Stimulated activated CD4-positive, alpha-beta T cell treated with anti-CD3 and anti-CD28 coated beads, Interleukin-2, amount 100 ng/mL, for 24 hours (primary cell): ENCODE measurements at places on chromosomes 13 and 19.

GRCh38 chr13:98366959-98367358, 189.9 kb upstream of the RNF113B start:
- DNase-seq: no peak

- no peak for DNase-seq
Observed at GRCh38 chr13:102589301-102589822, 7.4 kb upstream of the TPP2 start.

DNA sequence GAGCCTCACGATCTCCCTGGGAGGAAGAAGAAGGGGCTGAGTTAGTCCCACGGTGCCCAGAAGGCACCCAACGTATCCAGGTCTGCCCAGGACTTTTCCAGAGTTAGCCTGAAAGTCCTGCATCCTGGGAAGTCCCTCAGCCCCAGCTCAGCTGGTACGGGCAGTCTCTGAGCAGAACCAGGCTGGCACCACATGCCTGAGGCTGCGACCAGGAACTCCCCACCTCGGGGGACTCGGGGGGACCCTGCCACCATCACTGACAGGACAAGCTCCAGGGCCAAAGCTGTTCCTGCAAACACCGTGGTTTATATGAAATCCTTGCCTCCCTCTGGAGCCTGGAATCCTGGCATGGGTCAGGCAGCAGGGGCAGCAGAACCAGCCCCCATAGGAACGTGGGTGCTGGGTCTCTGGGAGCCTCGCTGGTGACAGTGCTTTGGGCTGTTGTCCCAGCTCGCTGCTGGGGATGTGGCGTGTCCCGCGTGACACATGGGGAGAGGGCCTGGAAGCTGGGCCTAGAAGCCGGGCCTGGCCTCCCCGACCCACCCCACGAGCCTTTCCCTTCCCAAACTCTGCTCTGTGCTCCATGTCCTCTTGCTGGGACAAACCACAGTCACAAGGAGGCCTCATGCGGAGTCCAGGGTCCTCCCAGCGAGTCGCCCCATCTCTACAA, 55.5 kb downstream of the GNG7 start:
- DNase-seq: no peak

GRCh38 chr19:2289714-2290435, 7.9 kb upstream of the PEAK3 start:
- peak; percentile 58 for DNase-seq

- DNase-seq: no peak
Observed at GRCh38 chr19:2805261-2805900, 14.3 kb upstream of the ZNF554 start.

DNA sequence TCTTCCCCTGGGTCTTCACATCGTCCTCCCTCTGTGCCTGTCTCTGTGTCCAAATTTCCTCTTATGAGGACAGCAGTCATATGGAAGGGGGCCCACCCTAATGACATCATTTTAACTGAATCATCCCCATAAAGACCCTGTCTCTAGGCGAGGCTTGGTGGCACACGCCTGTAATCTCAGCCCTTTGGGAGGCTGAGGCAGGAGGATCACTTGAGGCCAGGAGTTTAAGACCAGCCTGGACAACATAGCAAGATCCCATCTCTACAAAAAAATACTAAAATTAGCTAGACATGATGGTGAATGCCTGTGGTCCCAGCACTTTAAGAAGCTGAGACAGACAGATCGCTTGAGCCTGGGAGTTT, 4.8 kb downstream of the MYO9B start:
- DNase-seq: no peak

DNA sequence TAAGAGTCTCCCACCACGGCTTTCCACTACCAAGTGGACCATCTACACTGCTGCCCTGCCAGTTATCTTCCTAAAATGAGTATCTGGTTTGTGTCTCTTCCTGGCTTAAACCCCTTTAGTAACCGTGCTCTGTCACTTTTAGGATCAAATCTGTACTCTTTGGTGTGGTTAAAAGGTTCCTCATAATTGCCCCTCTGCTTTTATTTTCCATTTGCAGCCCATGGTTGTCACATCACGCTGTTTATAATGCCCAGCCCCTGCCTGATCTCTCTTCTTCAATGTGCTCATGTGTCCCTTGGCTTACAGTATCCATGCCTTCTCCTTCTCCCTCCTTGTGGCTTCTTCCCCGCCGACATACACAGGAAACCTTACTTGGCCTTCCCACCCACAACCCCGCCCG, 100.1 kb downstream of the DGKH start:
- no peak for DNase-seq

GRCh38 chr19:3440082-3440481, 40.2 kb downstream of the SMIM24 start:
- DNase-seq: peak; percentile 68

DNA sequence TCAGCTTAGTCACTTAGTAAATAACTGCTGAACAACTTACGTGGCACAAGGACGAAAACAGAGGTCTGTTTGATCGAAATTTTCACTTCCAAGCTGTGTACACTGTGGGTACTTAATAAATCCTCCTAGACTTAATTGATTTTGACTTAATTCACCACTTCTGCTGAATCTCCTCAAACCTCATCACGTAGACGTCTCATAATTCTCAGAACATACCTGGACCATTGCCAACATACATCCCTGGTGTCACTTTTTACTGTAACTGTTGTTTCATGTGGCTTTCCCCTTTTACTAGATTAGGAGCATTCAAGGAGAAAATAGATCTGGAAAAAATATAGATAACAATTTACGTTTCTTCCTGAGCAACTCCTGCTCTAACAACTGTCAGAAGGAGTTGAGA, 105.0 kb downstream of the MBNL2 start:
- no peak for DNase-seq
